Colonic mucosa (tissue), 4 donors: ENCODE measurements at places on chromosomes 1 and 21.
A peak's percentile ranks its signal among the peaks of the same experiment; 100 is the strongest.

DNA sequence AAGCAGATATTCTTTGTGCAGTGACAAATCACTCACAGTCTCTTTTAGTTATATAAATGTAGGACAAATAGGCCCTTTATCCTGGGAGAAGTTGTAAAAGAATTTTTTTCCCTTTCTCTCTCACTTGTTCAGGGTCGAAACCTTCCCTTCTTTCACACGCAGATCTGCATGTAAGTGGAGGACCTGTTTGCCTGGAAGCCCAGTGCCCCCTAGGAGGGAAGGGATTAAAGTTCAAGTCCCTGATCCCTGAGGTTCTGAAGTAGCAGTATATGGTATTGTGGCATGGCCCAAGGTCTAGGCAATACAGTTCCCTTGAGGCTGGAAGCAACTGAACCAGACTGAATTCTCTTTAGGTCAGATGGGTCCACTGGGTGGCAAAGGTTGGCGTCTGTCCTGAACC, 48.6 kb upstream of the PTGFRN start:
- no peak for DNase-seq

- no peak for DNase-seq
Measured at GRCh38 chr1:116076831-116077230, 34.4 kb upstream of the MAB21L3 start.

GRCh38 chr1:27071049-27071416, 58.4 kb upstream of the TENT5B start:
- no peak for DNase-seq

DNA sequence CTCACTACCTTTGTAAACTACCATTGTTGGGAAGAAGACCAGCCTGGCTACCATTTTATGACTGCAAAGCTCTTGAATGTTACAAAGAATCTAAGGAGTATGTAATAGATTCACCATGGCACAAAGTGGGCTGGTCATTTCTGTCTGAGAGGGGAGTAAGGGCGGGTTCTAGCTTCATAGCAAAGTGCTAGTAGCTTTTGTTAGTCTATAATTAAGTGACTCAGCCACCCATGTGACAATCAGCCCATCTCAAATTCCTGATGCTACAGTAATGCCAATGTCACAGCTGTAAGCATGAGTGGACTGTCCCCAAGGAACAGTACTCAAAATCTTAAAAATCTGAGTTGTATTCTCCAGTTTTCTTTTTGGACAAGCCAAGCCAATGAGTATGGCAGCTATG, 15.4 kb upstream of the OTUD3 start:
- no peak for DNase-seq

GRCh38 chr1:155007251-155007828, 4.7 kb downstream of the ZBTB7B start:
- DNase-seq: peak; percentile 93

DNA sequence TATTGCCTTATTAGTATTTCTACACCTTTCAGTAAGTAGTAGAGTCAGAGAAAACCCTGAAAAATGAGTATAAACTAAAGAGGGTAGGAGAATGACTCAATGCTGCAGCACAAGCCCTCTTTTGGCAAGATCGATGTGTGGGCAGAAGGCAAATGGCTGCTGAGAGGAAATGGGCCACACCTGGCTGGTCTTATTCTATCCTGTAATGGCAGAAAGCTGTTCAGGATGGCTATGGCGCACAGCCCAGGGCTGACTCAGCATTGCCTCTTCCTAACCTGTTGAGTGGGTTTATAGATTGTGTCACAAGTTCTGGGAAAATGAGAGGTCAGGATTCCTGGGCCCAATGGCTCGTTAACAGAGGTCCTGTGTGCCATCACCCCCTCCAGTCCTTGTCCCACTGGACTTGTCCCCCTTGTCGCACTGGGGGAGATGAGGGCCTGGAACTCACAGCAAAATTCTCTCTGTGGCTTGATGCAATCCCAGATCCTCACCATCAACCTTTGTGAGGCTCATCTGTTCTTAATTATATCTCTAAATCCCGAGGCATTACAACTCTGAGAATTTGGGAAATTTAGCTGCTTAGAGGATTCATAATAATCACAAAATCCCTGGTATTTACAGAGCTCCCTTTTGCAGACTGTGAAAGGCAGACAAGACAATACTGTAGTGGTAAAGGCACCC, 13.2 kb downstream of the HMGB4 start:
- no peak for DNase-seq

- DNase-seq: no peak
Measured at GRCh38 chr1:18816808-18817207, 42.7 kb downstream of the TAS1R2 start.

DNA sequence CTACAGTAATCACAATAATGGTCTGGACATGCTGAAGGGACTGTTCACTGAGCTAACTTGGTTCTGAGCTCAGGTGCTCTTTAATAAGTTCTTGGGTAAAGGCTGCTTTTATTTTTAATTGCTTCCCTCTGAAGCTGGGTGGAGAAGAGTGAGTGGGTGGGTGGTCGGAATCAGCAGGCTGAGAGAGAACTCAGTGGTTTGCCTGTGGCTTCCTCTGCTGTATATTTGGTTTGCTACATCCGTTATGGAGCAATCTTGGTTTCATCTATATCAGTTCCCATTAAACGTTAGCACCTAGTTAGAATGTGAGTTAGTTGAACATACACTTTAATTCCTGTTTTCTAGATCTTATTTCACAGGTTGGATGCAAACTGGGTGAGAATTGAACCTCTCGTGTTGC, 23.3 kb downstream of the CNIH4 start:
- no peak for DNase-seq

DNA sequence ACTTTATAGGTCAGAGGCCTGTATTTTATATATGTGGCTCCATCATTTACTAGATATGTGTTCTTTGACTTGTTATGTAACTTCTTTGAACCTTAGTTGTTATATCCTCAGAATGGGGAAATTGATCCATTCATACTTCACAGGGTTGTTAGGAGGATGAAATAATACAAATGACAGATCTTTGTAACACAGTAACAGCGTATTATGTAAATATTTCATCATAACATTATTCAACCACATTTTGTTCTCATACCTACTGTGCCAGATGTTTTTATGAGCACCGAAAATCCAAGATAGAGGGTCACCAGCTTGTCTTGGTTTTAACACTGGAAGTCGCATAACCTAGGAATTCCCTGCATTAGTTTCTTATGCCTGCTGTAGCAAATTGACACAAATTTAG, 3.3 kb downstream of the SUCO start:
- DNase-seq: no peak

DNA sequence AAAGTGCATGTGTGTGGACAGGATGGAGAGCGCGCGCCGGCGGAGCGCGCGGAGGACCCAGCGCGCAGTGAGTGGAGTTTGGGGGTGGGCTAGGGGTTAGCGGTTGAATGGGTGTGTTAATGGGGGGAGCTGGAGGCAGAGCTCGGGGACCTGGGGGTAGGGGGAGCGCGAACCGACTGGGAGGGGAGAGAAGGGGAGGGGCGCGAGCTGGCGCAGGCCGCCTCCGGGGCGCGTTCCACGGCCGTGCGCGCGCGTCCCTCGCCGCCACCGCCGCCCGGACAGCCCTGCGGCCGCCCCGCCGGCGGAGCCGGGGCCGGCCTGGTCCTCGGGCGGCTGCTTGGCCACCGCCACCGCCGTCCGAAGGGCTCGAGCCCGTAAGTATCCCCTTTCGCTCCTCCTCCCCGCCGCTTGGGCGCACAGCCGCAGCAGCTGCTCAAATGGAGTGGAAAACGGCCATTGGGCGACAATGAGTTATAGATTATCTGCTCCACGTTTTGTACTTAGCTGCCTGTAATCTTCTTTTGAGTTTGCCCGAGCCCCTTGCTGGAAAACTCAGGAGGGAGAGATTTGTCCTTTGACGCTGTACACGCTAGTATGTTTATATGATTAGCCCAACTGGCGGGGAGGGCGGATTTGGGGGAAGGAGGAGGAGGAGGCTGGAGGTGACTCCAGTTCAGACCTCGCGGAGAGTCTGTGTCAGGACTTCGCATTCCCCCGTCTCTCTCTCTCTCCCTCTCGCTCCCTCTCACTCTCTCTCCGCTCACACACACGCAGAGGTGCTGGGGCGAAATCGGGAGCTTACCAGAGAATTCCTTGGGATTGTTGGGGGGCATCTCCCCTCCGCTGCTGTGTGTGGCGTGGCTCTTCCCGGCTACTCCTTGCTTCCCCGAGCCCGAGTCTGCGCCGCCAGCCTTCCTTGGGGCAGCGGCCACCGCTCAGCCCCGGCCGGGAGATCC, at the start of gene ADGRL2:
Gene ADGRL2, plus strand, starts transcription at position 240 of the 956 bp plus-strand sequence. CDS start 36,051 bp downstream, outside the sequence.
- DNase-seq: peak; percentile 81
